OCI-M1 (cell line): ENCODE measurements at places on chromosomes 5 and 9.

GRCh38 chr9:127370147-127370579, 26.8 kb upstream of the SLC2A8 start:
- DNase-seq, result no peak

- DNase-seq, result no peak
Observed at GRCh38 chr5:89758146-89758545, 651.4 kb downstream of the CETN3 start.

- no peak for DNase-seq
Observed at GRCh38 chr5:110478895-110479294, 247.6 kb downstream of the TMEM232 start.

GRCh38 chr5:61687371-61687770, 355.3 kb downstream of the ZSWIM6 start:
- no peak for DNase-seq

DNA sequence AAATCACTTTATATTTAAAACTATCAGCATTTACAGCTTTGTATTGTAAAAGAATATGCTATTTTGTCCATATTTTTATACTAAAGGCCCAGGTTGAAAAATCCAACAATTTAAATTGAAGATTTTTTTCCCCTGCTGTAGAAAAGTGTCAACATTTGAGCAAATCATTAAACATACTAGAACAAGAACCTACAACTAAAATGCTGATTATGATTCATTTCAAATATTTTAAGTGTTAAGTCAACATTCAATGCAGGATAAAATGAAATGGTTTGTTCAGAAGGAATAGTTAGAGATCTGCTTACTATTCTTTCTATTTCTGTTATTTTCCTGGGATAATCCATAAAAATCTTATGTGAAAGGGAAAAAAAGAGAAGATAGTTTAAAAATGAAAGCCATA, 866.5 kb upstream of the DMAC1 start:
- no peak for DNase-seq

DNA sequence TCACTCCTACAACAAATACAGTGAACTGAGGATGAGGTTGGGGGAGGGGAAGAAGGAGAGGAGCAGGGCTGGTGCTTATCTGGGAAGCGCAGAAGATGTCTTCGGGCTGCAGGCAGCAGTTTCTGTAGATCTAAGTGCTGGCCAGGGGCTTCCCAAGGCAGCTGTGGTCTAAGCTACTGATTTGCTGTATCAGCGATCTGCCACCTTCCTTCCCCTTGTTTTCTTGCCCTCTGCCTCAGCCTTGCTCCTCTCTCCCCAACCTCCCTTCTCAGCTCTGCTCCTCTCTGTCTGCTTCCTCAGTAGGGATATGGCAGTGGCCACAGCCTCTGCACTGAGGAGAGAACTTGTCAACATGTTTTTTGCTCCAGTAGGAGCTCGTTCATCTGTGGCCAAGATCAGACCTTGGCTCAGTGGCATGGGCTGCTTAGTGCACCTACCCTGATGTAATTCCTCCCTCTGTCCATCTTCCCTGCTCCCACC, 42.8 kb upstream of the IL6ST start:
- peak; percentile 95 for DNase-seq

DNA sequence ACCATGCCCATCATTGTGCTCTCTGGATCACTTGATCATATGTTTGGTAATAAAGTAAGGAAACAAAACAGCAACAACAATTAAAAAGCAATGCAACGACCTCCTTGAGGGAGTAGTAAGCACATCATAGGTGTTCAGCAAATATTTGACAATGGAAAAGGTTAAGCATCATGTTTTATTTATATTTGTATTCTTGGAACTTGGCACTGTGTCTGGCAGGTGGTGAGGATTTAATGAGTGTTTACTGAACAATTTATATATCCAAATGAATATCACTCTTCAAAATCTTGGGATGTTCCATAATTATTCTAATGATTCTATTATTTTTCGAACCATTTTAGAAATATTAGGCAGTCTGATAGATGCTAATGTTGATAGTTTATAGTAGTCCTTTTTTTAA, 6.2 kb downstream of the PIP5K1B start:
- no peak for DNase-seq

GRCh38 chr9:137612741-137613142, 6.1 kb upstream of the EHMT1 start:
- DNase-seq, result no peak

DNA sequence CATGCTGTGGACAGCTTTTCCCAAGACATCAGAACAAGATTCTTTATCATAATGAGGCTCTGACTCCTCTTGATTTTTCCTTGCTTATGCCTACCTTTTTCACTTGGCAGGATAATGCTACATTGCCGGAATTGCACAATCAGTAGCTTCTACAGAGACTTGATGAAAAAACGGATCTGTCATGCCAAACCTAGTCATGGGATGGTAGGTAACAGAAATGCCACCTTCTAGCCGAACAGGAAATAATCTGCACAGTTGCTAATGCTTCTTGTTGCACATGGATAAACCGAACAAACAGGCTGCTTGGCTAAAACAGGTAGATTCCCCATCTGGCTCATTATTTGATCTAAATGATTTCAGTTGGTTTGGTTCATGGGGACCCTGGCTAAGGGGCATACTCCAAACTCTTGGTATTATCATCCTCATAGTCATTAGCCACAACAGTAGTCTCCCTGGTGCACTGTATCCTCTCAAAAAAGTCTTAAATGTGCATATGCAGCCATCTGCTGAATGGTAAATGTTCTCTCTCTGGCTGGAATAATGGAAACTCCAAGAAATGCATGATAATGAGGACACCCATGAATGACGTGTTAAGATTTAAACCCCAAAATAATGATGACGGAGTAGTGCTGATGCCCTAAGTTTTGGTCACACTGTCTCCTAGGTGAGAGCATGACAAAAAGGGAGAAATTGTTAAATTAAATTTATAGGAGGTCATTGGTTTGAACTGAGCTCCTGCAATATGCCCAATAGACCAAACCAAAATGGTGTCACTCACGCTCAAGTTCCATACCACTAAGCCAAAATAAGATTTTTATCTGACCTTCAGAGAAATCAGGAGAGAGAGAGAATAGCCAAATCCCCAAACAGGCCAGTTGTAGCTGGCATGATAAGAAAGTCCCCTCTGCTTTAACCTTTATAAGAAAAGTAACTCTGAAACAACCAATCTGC, 47.0 kb downstream of the RAPGEF1 start:
- DNase-seq, result peak; percentile 50

DNA sequence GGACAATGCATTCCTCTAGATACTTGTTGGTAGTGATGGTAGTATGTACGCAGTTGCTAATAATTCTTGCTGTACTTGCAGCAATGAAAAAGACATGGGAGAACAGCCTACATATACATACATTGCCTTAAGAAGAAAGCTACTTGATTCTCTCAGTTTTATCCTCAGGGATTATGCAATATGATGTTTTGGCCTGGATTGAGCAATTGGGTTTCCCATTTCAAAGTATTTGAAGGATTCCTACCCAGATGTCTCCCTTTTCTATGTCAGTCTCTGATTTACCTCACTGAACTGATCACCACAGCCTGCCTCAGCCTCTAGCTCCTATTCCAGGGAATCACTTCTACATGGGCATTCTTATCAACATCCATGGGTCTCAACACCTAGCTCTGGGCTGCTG, 210.1 kb upstream of the CDH10 start:
- DNase-seq, result no peak

- no peak for DNase-seq
Observed at GRCh38 chr9:120808931-120809330, 15.7 kb upstream of the FBXW2 start.

GRCh38 chr5:113488645-113489184, 462 bp upstream of the MCC start:
- no peak for DNase-seq

DNA sequence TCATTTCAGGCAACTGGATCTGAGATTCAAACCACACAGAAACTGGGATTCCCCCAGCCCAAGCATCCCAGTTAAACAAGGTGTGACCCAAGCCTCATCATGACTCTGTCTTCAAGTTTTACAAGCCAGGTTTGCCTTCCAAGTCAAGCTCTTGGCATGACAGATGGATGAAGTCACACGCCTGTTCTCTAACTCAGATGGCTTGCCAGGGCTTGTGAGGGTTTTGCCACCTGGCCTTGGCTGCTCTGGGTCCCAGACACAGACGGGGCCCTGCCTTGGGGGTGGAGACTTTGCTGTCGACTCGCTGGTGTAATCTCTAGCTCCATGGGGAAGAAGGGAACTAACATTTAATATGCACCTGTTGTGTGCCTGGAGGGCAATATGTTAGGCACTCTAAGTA, 95.8 kb upstream of the RARS1 start:
- DNase-seq, result no peak

GRCh38 chr5:40838086-40838485, 3.1 kb upstream of the RPL37 start:
- DNase-seq, result no peak
